NCI-H146 (cell line): ENCODE measurements at places on chromosomes 16 and 17.
A peak's percentile ranks its signal among the peaks of the same experiment; 100 is the strongest.

DNA sequence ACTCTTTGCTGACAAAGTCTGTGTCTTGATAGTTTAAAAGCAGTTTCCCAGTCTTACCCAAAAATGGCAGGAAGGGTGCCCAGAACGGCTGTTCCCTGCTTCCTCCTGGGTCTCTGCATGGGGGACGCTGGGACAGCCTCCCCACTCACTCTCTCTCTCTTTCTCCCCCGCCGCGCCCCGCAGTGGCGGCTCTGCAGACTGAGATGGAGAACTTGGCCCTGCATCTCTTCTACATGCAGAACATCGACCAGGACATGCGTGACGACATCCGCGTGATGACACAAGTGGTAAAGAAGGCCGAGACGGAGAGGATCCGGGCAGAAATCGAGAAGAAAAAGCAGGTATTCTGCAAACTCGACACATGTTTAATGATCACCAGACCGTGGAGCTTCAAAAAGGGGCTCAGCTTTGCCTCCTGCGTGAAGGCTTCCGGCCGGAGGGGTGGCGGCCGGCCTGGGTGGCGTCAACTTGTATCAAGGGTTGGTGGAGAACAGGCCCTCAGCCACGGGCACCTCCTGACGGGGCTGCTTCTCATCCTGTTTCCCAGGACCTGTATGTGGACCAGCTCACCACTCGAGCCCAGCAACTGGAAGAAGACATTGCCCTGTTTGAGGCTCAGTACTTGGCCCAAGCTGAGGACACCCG is 22.0 kb downstream of the CCDC40 start:
- DNase-seq = no peak

GRCh38 chr16:17225541-17225940 is 245.2 kb downstream of the XYLT1 start:
- no peak for DNase-seq

GRCh38 chr17:32461853-32462617 is 17.7 kb downstream of the PSMD11 start:
- peak; percentile 51 for DNase-seq

DNA sequence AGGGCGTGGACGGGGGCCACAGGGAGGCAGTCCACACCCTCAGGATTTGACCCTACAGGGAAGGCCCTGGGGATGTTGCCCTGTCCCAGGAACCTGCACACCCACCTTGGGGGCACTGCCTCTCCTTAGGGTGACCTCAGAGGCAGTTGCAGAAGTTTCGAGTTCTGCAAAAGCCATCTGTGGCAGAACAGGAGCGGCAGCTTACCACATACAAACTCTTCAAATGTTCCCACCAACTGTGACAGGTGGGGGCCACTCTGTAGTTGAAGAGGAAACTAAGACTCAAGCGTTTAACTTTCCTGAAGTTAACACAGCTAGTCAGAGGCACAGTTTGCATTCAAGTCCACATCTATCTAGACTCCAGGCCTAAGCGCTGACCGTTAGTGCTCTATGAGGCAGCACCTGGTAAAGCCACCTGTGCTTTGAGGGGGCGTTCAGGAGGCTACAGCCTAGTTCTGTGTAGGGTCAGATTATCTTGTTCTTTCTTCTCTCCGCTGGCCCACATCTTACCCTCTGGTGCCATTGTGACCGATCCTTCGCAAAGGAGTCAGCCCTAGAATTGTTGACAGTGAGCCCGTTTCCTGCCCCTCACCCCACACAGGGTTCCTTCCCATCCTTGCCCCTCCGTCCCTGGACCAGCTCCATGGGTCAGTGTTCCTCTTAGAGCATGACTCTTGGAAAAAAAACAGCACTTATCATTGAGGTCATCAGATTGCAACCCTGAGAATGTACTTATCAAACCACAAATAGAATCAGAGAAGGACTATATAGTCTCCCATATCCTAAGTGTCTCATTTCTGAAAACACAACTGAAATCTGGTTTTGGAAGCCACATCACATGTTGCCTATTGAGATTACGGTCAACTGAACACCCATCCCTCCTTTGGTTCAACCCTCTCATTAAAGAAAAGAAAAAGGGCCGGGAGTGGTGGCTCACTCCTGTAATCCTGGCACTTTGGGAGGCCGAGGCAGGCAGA is 45.4 kb downstream of the CDH1 start:
- no peak for DNase-seq

GRCh38 chr17:17813055-17813724 is 23.6 kb downstream of the SREBF1 start:
- no peak for DNase-seq

DNA sequence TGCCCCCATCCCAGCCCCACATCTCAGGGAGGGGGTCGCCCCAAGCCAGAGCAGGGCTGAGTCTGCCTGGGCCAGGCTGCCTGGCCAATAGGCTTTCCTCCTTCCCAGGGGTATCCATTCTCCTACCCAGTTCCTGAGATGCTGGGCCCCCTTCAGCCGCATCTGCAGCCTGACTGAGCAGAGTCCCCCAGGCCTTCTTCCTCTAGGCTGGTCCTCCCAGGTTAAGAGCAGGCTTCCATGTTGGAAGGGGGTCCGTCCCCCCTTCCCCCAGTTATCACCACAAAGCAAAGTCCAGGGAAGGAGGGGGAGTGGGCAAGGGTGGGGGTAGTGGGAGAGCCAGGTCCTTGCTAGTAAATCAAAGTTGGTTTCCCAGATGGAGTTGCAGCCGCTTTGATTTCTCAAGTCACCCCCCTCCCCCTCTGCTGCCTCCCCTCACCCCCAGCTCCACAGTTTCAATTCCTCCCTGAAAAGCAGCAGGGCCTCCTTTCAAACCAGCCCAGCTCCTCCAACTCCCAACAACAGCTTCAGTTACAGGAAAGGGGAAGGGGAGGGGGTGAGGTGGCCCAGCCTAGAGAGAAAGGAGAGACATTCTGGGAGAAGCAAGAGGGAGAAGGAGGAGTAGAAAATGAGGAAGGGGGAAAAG is 9.5 kb upstream of the FZD2 start:
- no peak for DNase-seq
